Lung (tissue), 17 donors: ENCODE measurements at places on chromosomes 4 and X.

DNA sequence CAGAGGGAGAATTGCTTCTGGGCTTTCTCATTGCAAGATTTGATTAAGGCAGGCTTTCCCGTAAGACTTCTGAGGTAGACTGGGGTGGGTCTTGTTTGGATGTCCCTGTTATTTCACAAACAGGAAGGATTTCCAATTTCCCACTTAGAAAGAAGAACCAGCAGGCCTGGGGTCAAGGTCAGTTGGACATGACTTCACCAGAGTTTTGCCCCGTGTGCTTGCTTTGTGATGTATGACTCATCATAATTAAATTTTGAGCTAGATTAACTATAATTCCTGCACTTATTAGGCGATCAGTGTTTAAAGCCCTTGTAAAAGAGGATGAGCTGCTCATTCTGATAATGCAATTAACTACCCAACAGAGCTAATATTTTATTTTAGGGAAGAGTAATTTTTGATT is 32.8 kb upstream of the ARHGAP36 start:
- no peaks in the 10 kb centered on the region for H3K4me1 ChIP-seq
- H3K27ac ChIP-seq, result no peak overlapping the region
- H3K27me3 ChIP-seq, result no peaks in the 10 kb centered on the region
- no peak overlapping the region for H3K4me3 ChIP-seq
- DNase-seq, result no peak

DNA sequence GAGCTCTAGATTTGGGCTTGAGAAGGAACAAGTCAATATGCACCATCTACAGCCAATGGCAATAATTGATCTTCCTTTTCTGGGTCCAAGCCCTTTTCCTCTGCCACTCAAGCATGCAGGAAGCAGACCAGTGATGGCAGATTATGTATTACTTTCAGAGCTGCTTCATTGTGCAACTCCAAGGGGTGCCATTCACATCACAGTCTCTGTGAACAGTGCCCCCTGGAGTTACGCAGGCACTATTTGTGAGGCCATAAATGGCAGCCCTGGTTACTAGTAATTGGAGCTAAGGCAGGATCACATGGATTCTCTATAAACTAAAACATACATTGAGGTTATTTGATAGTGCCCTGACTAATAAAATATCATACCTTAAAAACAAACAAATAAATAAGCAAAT is 313.4 kb upstream of the SLC7A11 start:
- DNase-seq, result no peak
- H3K4me1 ChIP-seq, result no peaks in the 10 kb centered on the region
- no peaks in the 10 kb centered on the region for H3K27me3 ChIP-seq
- H3K4me3 ChIP-seq, result no peak overlapping the region

DNA sequence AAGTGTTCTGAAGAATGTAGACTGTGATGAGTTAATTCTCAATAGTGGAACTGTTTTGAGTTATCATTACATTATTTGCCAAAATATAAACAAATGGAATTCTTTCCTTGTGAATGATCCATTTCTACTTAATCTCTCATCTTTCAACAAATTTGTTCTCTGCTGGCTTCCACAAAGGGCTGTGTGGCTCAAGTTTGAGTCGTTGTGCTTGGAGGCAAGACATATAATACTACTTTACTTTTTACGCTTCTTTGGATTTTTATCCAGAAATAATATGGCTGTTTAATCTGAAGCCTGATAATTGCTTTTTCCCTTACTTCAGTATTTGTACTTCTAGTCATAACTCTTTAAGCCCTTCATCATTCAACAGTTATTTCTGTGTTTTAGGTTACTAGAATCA is 169.5 kb downstream of the ARHGAP10 start:
- no peak for DNase-seq
- H3K27me3 ChIP-seq, result no peaks in the 10 kb centered on the region
- H3K36me3 ChIP-seq, result peaks cover 5% of the 10 kb centered on the region
- H3K27ac ChIP-seq, result no peak overlapping the region
- H3K4me3 ChIP-seq, result no peak overlapping the region

DNA sequence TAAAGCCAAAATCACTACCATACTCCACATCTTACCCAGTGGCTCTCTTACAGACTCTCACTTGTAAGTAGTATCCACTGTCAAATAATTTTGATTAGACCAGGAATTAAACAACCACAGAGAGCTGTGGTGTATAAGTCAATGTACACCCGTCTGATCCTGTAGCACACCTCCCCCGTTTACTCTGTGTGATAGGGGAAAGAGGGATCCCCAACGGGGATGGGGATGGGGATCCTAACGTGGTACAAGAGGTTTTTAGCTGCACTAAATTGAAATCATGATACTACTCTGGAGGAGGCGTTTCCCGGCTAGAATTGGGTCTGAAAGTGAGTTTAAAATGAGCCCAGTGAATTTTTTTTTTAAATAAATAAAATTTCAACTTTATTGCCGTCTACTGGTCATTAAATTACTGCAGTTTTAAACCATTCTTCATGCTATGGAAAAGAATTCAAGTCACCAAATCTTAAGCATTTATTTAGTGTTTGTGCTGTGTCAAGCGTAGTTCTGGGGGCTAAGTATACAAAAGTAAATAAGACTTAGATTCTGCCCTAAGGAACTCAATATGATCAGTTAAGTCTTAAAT is 76.6 kb downstream of the INTS12 start:
- no peaks in the 10 kb centered on the region for H3K36me3 ChIP-seq
- no peak overlapping the region for H3K4me3 ChIP-seq
- DNase-seq, result peak; percentile 31
- H3K27ac ChIP-seq, result no peak overlapping the region

DNA sequence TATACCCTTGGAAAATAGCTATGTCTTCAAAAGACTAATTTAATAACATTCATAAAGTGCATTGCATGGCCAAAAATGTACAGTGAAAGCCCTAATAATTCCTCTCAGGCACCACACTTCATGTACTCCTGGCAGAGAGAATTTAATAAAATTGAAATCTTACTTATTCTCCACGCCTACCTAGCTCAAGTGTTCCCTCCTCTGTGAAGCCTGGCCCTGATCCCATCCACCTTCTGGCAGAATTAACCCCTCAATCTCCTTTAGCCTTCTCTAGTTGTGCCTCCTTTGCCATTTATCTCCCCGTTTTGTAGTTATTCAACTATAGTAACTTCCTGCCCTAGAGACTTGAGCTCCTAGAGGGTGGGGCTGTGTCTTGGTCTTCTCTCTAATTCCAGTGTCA is 26.7 kb downstream of the ACE2 start:
- H3K27me3 ChIP-seq, result peaks cover 32% of the 10 kb centered on the region
- no peaks in the 10 kb centered on the region for H3K36me3 ChIP-seq
- no peak overlapping the region for H3K27ac ChIP-seq
- peak; percentile 37 for DNase-seq
- H3K4me3 ChIP-seq, result no peak overlapping the region

DNA sequence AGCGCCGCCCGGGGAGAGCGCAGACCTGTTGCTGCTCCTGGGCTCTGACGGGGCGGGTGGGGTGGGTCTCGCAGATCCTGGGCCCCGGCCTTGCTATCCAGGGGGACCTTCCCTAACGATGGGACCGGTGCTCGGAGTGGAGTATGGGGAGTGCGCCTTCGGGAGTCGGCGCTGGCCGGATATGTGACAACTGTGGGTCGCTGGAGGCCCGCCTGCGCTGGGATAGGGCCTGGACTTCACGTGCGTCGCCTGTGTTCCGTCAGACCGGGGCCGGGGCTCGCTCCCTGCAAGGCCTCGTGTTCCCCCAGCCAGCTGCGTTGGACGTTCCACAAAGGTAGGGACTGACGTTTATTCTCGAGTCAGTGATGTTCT is 1.3 kb downstream of the TBL1X start:
- no peaks in the 10 kb centered on the region for H3K36me3 ChIP-seq
- peaks cover 16% of the 10 kb centered on the region for H3K27me3 ChIP-seq
- peak; percentile 38 for DNase-seq
- no peak overlapping the region for H3K27ac ChIP-seq

DNA sequence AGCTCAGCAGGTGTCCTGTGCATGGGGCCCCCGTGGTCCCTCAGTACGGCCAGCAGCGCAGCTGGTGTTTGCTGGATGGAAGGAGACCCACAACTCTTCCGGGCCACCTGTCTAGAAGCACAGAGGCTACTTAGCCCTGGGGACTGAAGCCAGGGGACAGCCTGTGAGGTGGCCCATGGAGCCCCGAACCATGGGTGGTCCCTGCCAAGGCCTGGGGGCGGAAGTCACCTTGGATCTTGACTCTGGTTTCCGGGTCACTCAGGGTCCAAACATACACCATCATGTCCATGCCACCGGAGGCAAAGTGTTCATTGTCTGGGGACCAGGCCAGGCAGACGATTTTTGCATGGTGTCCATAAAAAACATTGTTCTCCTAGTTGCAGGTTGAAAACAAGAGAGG is 39.5 kb downstream of the WDR1 start:
- DNase-seq, result no peak
- H3K4me1 ChIP-seq, result no peaks in the 10 kb centered on the region
- no peak overlapping the region for H3K27ac ChIP-seq
- H3K36me3 ChIP-seq, result peaks cover 32% of the 10 kb centered on the region
- no peaks in the 10 kb centered on the region for H3K27me3 ChIP-seq

DNA sequence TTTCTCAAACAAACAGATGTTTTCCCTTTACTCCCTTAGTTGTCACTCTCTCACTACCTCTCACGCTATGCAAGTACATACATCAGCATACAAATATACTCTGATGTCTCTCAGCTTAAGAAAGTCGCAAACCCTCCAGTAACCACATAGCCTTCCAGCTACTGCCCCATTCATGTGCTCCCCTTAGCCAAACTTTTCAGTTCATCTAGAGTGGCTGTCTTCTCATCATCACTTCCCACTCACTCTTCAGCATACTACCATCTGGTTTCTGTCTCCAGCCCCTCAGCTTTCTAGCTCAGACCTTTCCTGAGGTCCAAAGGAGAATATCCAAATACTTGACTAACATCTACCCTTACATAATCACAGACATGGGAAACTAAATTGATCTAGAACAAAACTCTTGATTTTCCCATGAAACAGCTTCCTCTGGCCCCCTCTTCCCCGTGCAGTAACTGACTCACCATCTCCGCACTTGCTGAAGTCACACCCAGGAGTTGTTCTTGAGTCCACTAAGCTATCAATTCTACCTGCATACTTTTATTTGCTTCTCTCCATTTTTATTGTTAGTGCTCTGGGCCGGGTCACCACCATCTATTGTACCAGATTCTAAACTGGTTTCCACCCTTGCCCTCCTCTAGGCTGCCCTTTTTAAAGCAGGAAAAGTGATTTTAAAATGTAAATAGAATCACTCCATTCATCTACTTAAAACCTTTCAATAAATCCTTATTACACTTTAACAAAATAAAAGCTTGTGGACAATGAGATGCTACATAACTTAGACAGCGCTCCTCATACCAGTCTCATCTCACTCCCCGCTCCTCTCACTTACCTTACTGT is 57.2 kb downstream of the CASP6 start:
- no peaks in the 10 kb centered on the region for H3K4me1 ChIP-seq
- H3K36me3 ChIP-seq, result no peaks in the 10 kb centered on the region
- H3K4me3 ChIP-seq, result no peak overlapping the region
- no peaks in the 10 kb centered on the region for H3K27me3 ChIP-seq
- H3K27ac ChIP-seq, result no peak overlapping the region
- peak; percentile 24 for DNase-seq

DNA sequence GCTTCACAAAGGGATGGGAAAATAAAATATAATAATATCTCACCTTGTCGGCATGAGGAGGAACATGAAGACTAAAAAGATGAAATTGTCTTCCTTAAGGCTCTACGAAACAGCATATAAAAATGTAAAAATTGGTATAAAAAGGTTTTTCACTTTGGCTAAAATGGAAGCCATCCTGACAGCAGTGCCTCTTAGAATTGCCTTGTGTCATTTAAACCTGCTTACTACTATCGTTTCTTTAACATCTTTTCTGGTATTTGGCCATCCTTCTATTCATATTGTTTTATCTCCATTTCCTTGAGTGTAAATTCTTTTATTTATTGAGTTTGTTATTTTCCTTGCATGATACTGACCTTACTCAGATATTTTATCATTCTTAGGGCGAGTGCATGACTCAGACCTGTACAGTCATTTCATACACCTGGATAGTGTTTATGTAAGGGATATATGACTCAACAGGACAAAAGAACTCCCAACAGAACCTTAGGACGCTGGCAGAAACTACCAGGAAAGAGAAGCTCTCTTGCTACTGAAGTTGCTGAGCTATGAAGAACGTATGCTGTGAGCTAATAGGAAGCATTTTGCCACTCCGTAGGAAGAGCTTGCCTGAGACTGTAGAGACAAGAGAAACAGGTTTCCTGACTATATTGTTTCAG is 5.8 kb upstream of the CDKN2AIP start:
- DNase-seq, result no peak
- no peaks in the 10 kb centered on the region for H3K4me1 ChIP-seq
- no peaks in the 10 kb centered on the region for H3K36me3 ChIP-seq
- no peaks in the 10 kb centered on the region for H3K27me3 ChIP-seq
- H3K27ac ChIP-seq, result no peak overlapping the region

DNA sequence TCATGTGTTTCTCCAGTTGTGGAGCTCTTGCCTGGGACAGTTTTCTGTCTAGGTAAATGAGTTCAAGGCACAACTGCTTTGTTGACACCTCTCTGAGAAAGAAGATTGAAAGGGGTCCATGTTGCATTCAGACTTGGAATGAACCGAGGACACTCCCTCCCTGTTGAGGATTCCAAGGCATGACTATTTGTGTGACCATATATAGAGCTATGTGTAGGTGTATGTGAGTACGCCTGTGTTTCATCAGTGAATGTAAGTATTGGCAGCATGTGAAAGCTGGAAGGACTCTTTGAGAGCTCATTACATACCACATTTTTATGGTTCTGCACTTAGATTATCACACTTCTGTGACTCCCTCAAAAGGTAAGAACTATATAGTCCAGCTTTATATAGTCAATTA is 3.4 kb downstream of the HEPH start:
- no peak overlapping the region for H3K27ac ChIP-seq
- DNase-seq, result no peak
- no peaks in the 10 kb centered on the region for H3K27me3 ChIP-seq
- H3K4me3 ChIP-seq, result no peak overlapping the region
- no peaks in the 10 kb centered on the region for H3K36me3 ChIP-seq
- H3K4me1 ChIP-seq, result no peaks in the 10 kb centered on the region

GRCh38 chr4:37827802-37828321 is 1.4 kb downstream of the PGM2 start:
- H3K27me3 ChIP-seq, result no peaks in the 10 kb centered on the region
- peaks cover 22% of the 10 kb centered on the region for H3K36me3 ChIP-seq
- H3K4me1 ChIP-seq, result peaks cover 6% of the 10 kb centered on the region
- no peak overlapping the region for H3K4me3 ChIP-seq

DNA sequence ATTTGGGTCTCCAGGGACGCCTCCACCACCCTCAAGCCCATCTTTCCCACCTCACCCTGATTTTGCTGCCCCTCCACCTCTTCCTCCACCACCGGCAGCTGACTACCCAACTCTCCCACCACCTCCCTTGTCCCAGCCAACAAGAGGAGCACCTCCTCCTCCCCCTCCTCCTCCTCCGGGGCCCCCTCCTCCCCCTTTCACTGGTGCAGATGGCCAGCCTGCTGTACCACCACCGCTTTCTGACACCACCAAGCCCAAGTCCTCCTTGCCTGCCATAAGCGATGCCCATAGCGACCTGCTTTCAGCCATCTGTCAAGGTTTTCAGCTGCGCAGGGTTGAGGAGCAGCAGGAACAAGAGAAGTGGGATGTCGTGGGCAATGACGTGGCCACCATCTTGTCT is 32.4 kb upstream of the ZNF81 start:
- H3K36me3 ChIP-seq, result no peaks in the 10 kb centered on the region
- no peak for DNase-seq

GRCh38 chr4:2742081-2742822 is 13.9 kb downstream of the TNIP2 start:
- peaks cover 4% of the 10 kb centered on the region for H3K36me3 ChIP-seq
- no peak overlapping the region for H3K4me3 ChIP-seq
- H3K27ac ChIP-seq, result no peak overlapping the region
- H3K4me1 ChIP-seq, result peaks cover 15% of the 10 kb centered on the region
- H3K27me3 ChIP-seq, result no peaks in the 10 kb centered on the region

GRCh38 chrX:18348047-18348446 is 6.4 kb downstream of the SCML2 start:
- H3K4me1 ChIP-seq, result no peaks in the 10 kb centered on the region
- H3K27ac ChIP-seq, result no peak overlapping the region
- H3K4me3 ChIP-seq, result no peak overlapping the region
- DNase-seq, result no peak
